ENCODE measurements at places on chromosomes 1 and 21. TPM values are rescaled to one million over a fixed set of nuclear protein-coding genes. Genes with fewer than 3 reads are reported as not detected.

The SMPDL3B gene
- not detected for total RNA-seq

The FLG2 gene
- total RNA-seq, result not detected

The CFHR5 gene
- not detected for total RNA-seq

The FRRS1 gene
- 9.2 TPM for total RNA-seq

The PIGP gene
- 15.8 TPM for total RNA-seq

The FBXO2 gene
- 1.7 TPM for total RNA-seq

The KIF2C gene
- 3.5 TPM for total RNA-seq

DNA sequence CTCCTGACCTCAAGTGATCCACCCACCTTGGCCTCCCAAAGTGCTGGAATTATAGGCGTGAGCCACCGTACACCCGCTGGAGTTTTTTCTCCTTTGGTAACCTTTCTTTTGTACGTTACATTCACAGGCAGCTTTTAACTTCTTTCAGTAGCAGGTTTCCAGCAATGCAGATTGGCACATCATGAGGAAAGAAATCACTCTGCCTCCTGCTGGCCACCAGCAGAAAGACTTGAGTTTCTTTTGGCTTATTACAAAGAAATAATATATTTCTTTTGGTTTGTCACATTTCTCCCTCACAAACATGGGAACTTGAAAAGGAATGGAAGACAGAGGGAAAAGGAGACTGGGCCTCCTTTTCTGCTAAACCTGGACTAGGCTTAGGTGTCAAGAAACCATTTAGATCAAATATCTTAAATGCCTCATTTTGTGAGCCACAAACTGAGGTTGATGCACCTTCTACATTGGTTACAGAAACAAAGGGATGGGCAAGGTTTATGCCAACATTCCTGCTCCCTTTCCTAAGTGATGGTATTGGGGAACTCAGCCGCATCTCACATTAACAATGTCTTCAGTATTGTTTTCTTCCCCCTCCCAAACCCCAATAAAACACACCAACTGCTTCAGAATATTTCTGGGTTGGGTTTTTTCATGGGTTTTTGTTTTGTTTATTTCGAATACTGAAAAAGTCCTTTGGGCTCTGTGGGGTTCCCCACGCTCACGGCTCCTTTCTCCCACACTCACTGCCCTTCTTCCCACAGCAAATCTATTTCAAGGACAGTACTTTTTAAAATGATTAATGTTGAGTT, 7.7 kb downstream of the ENSA start:
- no peak overlapping the region for H3K4me3 ChIP-seq
- no peak for DNase-seq
- peak overlapping the region; percentile 33 for H3K27ac ChIP-seq
- H3K4me1 ChIP-seq, result peaks cover 13% of the 10 kb centered on the region
- H3K27me3 ChIP-seq, result no peaks in the 10 kb centered on the region

DNA sequence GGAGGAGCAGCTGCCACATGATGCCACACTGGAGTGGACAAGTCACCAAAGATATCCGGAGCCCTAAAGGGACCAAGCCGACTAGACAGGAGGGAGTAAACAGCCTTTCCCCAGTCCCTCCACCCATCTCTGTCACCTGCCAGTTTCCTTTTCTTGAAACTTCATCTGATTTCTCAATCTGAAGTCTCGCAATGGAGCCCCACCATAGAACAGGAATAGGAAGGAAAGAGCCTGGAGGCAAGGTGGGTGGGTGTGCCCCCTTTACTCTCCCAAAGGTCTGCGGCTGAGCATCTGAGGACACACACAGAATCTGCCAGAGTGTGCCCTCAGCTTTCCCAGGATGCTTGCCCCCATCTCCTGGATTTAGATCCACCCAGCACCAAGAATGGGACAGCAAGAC, at the start of gene FCGR3B:
Gene FCGR3B, minus strand, starts transcription at position 101 of the 400 bp plus-strand sequence. Its CDS starts 82 bp downstream, at position 19.
- H3K27me3 ChIP-seq, result no peaks in the 10 kb centered on the region
- DNase-seq, result no peak
- no peak within 1 kb of the TSS for H3K27ac ChIP-seq
- H3K4me3 ChIP-seq, result no peak within 1 kb of the TSS

DNA sequence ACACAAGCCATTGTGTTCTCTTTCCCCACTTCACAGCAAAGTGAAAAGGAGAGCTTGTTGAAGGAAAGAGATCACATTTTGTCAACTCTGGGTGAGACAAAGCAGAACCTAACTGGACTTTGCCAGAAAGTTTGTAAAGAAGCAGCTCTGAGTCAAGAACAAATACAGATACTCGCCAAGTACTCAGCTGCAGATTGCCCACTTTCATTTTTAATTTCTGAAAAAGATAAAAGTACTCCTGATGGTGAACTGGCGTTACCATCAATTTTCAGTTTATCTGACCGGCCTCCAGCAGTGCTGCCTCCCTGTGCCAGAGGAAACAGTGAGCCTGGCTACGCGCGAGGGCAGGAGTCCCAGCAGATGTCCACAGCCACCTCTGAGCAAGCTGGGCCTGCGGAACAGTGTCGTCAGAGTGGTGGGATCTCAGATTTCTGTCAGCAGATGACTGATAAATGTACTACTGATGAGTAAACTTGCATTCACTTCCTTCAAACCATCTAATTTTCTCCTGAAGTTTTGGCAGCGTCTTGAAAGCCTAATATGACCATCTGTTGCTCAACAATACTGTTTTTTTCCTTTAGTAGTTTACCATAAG, 43.7 kb downstream of the BACH1 start:
- no peak overlapping the region for H3K27ac ChIP-seq
- H3K4me1 ChIP-seq, result peaks cover 5% of the 10 kb centered on the region
- H3K36me3 ChIP-seq, result no peaks in the 10 kb centered on the region
- peak overlapping the region; percentile 38 for H3K4me3 ChIP-seq
- H3K27me3 ChIP-seq, result no peaks in the 10 kb centered on the region
- peak; percentile 85 for DNase-seq

DNA sequence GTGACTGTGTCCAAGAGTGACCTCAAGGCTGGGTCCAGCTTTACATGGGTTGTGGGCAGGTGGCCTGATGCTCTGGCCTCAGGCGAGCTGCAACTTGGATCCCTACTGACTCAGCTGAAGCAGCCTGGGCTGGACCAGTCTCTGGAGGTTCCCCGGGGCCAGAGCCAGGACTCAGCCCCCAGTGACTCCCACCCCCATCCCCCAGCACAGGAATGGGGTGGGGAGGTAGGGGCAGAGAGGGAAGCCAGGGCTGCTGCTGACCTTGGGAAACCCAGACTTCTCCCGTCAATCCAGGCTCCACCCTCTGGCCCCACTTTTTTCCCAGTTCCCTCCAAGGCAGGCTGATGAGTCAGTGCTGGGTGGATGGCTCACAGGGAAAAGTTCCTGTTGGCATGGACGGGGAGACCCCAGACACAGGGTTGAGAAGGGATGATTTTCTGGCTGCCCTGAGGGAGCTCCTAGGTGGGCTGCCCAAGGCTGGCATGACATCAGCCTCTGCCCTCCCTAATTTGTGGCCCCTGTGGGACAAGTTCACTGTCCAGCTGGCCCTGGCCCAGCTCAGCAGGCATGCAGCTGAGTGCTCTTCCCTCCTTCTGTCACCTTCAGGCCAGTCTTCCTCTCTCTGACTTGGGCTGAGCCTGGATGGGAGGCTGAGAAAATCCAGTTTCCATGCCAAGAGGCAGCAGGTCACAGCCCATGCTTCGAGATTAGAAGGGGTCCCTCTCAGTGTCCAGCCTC, 2.2 kb downstream of the ZC3H12A start:
- peak overlapping the region; percentile 33 for H3K4me3 ChIP-seq
- peak overlapping the region; percentile 76 for H3K27ac ChIP-seq
- no peaks in the 10 kb centered on the region for H3K4me1 ChIP-seq
- peak; percentile 91 for DNase-seq

DNA sequence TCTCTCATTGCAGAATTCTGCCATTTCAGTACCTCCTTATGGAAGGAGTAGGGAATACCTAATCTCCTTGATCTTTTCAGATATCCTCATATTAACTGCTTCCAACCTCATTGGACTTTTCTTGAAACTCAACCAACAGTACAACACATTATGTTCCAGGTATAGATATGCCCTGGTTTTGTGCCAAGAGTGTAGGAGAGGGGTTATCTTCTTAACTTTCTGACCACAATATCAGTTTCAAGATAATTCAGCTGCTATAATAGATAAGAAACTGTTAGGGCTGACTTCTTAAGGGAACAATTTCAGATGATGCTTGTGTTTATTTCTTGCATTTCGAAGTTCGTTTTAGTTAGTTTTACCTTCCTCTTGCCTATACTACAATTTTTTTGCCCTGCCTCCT, 2.1 kb upstream of the LPGAT1 start:
- DNase-seq, result no peak
- no peak overlapping the region for H3K4me3 ChIP-seq
- H3K27ac ChIP-seq, result no peak overlapping the region
- peaks cover 5% of the 10 kb centered on the region for H3K4me1 ChIP-seq
- no peaks in the 10 kb centered on the region for H3K36me3 ChIP-seq

- no peaks in the 10 kb centered on the region for H3K36me3 ChIP-seq
- DNase-seq, result no peak
- no peak overlapping the region for H3K27ac ChIP-seq
Observed at GRCh38 chr1:230696722-230697437, 17.0 kb downstream of the AGT start.

DNA sequence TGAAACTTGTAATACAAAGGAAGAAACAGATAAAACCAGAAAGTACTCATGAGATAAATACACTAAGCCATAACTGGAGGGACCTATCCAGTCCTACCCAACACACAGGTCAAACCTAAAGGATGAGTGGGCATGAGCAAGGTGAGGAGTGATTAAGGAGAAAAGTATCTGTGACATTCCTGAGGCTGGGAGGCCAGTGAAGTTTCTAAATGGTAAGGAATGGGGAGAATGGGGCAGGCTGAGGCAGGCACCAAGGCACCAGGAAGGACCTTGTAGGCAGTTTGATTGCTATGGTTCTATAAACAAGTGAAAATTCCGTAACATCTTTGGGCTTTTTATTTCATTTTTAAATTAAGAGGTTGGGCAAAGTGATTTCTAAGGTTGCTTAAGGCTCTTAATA, 10.4 kb downstream of the DDX59 start:
- H3K27me3 ChIP-seq, result no peaks in the 10 kb centered on the region
- H3K36me3 ChIP-seq, result peaks cover 4% of the 10 kb centered on the region
- H3K4me1 ChIP-seq, result no peaks in the 10 kb centered on the region
- no peak overlapping the region for H3K4me3 ChIP-seq
- no peak for DNase-seq

GRCh38 chr1:1616045-1616790, 918 bp downstream of the MIB2 start:
- DNase-seq, result peak; percentile 85
- peak overlapping the region; percentile 71 for H3K27ac ChIP-seq
- H3K4me3 ChIP-seq, result peak overlapping the region; percentile 65
- H3K36me3 ChIP-seq, result no peaks in the 10 kb centered on the region
- H3K27me3 ChIP-seq, result no peaks in the 10 kb centered on the region

DNA sequence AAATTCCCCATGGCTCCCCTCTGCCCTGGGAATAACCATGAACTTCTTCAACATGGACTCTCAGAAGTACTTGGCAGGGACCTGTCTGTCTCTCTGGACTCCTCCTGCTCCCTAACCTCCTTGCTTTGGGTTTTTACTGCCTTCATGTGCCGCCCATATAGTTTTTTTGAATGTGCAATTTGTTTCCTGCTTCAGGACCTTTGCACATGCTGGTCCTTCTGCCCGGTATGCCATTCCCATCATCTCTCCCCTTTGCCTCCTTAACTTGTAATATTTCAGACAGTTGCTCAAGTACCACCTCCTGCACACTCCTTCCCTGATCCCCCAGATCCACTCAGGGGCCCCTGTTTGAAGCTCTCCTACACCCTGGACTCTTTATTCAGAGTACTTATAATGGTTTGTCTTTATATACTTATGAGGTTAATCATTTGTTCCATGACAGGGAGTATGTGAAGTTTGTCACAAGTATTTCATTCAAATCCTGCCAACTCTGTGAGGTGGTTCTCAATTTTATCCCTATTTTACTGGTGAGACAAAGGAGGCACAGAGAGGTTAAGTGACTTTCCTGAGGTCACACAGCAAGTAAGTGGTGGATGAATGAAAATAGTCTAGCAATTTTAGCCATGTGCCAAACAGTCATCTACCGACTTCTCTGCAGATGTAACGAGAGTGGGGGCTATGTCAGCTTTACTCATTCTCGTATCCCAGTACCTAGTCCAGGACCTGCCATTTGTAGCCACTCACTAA, 180.7 kb downstream of the TRABD2B start:
- H3K27me3 ChIP-seq, result no peaks in the 10 kb centered on the region
- DNase-seq, result no peak
- H3K4me1 ChIP-seq, result no peaks in the 10 kb centered on the region

Data from aorta (tissue), 5 donors.